ENCODE measurements at places on chromosomes 16 and 17.

- DNase-seq, result no peak
Measured at GRCh38 chr17:36880268-36880905, 56.9 kb upstream of the LHX1 start.

DNA sequence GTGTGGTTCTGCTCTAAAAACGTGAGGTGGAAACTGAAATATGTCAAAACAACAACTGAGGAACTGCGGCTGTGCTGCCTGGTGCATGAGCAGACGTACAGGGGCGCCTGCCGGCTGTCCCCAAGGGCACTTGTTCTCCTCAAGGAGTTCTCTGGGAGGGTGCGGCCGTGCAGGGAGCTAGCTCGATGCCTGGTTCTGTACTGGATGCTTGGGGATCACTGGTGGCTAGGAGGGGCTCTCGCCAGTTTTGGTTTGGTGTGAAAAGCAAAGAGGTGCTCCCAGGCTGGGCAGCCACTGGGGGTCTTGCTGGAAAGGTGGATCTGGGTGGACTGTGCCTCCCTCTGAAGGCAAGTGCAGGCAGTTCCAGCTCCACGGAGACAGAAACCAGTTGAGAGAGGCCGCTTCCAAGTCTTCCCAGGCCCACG, 41.9 kb upstream of the ATP2A3 start:
- no peak for DNase-seq

- DNase-seq, result no peak
Measured at GRCh38 chr17:67266496-67266895, 21.5 kb upstream of the HELZ start.

DNA sequence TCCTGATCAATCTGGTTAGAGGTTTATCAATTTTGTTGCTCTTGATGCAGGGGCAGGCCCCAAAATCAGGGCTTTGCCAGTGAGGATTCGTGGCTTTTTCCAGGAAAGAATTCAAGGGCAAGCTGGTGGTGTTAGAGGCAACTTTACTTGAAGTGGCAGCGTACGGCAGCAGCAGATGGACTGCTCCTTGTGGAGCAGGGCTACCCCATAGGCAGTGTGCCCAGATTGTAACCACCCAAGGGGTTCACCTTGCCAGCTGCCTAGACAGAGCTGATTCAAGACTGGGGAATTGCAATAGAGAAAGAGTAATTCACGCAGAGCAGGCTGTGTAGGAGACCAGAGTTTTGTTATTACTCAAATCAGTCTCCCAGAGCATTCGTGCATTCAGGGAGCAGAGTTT, 16.7 kb downstream of the DRC7 start:
- DNase-seq, result no peak

DNA sequence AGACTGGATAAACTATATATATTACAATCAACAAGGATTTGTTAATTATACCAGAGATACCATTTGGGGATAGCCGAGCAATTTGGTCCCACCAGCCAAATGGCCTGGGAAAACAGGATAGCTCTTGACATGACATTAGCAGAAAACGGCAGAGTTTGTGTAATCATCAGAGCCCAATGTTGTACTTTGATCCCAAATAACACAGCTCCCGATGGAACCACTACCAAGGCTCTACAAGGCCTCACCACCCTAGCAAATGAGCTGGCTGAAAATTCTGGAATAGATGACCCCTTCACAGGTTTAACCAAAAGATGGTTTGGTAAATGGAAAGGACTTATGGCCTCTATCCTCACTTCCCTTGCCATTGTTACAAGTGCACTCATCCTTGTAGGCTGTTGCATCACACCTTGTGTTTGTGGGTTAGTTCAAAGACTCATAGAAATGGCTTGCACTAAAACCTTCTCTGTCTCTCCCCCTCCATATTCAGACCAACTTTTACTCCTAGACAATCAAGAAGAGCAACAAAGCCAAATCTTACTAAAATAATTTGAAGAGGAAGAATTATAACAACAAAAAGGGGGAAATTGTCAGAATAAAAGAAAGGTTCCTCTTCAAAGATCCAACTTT, 9.5 kb downstream of the TXNL4B start:
- no peak for DNase-seq

DNA sequence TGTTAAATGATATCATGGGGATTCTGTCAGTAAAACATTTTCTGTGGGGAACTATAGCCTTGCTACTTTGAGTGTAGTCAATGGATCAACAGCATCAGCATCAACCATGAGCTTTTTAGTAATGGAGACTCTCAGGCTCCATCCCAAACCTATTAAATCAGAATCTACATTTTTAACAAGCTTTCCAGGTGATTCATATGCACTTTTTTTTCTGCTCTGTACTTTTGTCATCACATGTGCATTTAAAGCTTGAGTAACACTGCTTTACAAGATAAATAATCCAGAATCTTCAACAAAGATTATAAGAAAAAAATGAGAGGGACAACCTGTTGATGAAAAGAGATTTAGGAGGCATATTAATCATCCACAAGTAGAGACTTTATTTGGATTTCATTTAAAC, 23.5 kb downstream of the NUP93 start:
- DNase-seq, result no peak

GRCh38 chr17:74923538-74924249, 379 bp upstream of the OTOP2 start:
- peak; percentile 82 for DNase-seq

- DNase-seq, result no peak
Measured at GRCh38 chr17:55254375-55254774, 10.4 kb upstream of the HLF start.

- DNase-seq, result no peak
Measured at GRCh38 chr16:1354815-1355540, 3.2 kb downstream of the GNPTG start.

- no peak for DNase-seq
Measured at GRCh38 chr17:3693829-3694231, 2.1 kb downstream of the P2RX5 start.

DNA sequence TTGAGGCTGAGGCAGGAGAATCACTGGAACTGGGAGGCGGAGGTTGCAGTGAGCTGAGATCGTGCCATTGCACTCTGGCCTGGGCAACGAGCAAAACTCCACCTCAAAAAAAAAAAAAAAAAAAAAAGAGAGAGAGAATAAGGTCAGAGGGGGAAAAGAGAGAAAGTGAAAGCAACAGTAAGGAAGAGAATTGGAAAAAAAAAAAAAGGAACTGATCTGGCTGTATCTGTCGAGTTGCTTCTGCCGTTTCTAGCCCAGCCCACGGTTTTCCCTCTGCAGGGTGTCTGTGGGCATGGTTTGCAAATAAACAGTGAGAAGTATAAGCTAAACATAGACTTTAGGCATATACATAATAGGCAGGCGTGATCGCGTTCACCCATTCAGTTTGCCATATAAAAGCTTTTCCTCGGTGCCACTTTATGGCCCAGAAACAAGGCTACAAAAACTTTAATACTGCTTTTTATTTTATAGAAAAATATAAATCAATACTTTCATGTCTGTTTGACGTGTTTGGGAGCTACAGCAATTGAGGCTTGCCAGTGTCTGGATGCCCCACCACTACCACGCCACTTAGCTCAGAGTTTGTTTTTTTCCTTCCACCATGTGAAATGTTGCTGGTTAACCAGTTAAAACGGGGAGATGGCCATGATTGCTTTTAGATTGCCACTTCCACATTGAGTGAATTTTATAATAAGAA, 436.7 kb downstream of the MAF start:
- DNase-seq, result peak; percentile 92

GRCh38 chr17:45848405-45848804, 3.7 kb downstream of the SPPL2C start:
- DNase-seq, result no peak

GRCh38 chr17:70478902-70479301, 309.6 kb downstream of the KCNJ2 start:
- DNase-seq, result no peak

- DNase-seq, result no peak
Measured at GRCh38 chr17:3739422-3740124, 15.9 kb downstream of the HASPIN start.

DNA sequence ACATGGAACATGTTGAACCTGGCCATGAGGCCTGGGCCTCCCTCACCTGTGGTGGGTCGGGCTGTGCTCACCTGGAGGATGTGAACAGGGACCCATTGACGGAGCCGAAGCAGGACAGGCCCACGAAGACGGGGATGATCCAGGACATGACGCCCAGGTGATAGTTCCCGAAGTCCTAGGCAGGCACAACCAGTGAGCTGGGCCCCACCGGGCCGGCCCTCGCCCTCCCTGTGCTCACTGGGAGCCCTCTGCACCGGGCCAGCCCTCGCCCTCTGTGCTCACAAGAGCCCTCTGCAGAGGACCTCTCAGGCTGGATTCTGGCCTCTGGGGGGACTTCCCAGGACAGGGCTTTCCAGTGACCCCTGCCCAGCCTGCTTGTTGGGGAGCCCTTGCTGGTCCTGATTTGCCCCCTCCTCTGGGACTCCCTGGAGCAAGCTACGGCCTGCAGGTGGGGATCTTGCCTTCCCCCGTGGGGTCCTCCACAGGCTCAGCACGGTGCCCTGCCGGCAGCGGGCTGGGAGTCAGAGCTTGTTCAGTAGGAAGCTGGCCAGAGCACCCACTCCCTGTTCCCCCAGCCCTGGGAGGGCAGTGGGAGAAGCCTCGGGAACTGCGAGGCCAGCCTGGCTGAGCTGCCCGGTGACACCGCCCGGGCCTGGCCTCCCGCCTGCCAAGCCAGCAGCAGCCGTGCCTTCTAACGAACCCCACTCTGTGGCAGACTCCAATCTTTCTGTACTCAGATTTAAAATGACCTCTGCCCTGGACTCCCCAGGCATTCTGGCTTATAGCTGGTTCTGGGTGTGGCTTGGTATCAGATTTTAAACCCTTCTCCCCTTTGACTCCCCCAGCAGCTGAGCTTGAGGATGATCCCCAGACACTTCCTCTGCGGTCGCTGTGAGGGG, 30.4 kb downstream of the SLC7A5 start:
- no peak for DNase-seq

DNA sequence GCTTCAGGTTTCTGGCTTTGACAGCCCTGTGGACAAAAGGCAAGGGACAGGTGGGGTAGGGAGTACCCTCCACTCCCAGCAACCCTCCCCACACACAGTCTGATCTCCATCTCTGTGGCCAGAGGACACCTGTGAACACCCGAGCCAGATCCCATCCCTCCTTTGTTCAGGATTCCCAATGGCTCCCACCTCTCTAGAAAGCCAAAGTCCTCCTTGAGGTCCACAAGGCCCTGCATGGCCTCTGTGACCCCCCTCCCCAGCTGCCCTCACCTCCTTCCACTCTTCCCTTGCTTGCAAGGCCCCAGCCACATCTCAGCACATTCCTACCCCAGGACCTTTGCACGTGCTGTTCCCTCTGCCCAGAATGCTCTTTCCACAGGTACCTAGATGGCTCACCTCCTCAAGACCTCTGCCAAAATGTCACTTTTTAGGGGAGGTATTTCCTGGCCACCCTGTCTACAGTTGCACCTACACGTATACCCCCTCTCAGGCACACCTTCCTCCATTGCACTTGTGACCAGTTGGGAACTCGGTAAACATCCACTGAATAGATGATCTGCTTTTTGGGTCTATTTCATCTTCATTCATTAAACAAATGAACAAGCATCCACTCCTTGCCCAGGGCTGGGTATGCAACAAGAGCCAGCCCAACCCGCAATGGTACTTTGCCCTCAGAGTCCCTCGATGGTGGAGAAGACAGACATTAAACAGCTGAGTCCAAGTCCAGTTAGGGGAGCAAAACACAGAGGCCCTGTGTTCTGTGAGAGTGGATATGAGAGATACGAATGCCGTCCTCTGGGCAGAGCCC, 107.0 kb downstream of the CRLF3 start:
- no peak for DNase-seq

DNA sequence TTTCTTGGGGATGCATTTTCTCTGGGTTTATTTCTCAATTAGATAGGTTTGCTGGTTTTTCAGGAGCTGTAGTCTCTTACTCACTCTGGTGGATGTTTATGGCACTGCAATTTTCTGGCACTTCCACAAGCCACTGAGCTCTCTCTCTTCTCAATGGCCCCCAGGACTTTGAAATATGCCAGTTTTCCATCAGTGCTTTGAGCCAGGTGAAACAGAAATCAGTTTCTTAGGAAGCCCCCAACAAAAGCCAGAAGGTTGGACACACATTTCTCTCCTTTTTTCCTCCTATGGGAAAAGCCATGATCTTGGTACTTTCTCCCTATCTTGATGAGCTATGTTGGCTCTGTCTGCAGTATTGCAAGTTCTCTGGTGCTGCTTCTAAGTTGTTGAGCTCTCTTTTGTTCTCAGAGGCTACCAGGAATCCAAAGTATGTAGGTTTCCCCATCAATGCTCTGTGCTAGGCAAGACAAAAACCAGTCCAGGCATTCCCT, 90.7 kb upstream of the SMIM36 start:
- peak; percentile 64 for DNase-seq

GRCh38 chr16:13032911-13033310, 131.5 kb downstream of the SHISA9 start:
- no peak for DNase-seq

DNA sequence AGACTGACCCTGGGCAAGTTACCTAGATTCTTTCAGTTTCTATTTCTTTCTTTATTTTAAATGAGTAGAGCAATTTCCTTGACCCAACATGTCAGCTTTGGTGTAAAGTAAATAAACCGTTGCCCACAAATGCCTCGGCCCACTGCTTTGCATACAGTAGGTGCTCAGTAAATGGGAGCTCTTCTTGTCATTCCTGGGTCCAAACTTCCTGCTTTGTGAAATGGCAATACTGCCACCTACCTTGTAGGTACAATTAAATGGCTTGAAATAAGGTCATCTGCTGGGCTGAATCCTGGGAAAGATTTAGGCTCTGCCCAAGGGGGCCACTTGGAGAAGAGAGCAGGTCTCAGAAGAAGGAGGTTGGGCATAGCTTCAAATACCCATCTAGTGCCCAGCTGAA, 253.0 kb downstream of the HS3ST3B1 start:
- DNase-seq, result no peak

- DNase-seq, result no peak
Measured at GRCh38 chr16:27692576-27692975, 142.6 kb downstream of the KATNIP start.

DNA sequence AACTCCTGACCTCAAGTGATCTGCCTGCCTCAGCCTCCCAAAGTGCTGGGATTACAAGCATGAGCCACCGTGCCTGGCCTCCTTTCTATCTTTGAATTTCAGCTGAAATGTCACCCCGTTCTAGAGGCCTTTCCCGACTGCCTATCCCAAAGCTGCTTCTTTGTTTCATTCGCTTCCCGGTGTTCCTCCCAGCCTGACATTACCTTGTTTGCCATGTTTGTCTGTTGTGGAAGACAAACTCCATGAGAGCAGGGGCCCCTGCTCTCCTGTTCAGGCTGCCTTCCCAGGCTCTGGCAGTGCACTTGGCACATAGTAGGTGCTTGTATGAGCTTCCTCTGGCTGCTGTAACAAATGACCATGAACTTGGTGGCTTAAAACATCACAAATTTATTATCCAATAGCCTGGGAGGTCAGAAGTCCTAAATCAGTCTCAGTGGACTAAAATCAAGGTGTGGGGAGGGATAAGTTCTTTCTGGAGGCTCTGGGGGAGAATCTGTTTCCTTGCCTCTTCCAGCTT, 2.6 kb upstream of the CCL22 start:
- no peak for DNase-seq

DNA sequence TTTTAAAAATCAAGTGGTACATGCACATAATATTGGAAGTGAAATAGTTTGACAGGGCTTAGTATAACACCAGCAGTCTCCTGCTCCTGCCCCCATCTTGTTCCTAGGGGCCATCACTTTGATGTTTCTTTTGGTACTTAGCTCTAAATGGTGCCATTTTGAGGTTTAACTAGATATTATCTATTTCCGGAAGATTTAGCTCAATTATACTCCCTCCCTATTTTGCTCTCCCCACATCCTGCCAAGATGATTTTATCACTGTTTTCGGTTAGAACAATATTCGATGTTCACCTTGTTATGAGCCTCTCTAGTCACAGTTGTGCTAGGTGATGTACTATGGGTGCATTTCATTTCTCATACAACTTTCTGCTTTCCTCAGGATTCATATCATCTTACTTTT, 20.0 kb upstream of the SLC35G3 start:
- no peak for DNase-seq

Data from suppressor macrophage (primary cell).